ENCODE measurements at places on chromosomes 16 and 17.

DNA sequence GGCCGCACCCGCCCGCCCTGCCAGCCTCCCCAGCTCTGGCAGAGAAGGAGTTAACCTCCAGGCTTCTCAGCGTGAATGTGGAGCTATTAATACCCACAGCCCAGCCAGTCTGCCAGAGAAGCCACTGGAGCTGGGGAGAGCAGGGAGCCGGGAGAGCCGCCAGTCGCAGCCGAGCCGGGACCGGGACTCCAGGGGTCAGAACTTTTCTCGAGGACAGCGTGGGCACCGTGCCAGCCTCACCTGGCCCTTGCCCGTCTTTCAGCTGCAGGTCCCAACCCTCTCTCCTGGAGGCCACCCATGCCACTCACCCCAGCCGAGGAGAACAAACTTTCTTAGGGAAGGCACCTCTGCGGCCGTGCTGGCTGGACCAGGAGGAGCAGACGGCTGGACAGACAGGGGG is 33.8 kb upstream of the SBK1 start:
- DNase-seq: no peak

DNA sequence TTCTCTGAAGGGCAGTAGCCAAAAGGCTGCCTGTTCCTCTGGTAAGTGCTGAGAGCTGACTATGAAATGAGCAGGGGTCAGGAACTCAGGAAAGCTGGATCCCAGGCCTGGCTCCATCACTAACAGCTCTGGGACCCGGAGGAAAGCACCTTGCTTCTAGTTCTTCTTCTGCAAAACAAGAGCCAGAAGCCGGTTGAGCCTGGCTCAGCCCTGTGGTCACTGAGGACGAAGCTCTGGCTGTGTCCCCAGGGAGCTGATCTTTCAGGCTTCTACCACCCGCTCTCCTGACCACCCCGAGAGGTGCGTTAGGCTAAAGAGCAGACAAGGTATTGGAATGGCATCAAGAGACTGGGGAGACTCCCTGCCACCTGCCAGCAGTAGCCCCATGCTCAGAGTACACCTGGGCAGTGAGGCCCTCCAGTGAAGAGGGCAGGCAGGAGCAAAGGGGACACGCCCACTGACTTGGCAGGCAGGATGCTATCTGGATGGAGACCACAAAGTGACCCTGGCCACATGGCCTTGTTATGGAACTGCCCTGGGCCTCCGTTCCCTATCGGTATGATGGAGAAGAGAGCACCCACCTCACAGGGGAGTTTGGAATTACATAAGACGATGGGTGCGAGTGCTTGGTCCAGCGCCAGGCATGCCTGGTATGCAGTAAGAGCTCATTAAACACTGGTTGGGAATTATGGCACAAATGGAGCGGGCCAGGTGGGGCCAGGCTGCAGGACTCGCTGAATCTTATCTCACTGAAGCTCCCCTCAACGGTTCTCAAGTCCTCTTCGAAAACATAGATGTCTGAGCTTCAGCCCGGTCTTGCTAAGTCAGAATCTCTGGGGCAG is 61.4 kb downstream of the COG7 start:
- DNase-seq: no peak

DNA sequence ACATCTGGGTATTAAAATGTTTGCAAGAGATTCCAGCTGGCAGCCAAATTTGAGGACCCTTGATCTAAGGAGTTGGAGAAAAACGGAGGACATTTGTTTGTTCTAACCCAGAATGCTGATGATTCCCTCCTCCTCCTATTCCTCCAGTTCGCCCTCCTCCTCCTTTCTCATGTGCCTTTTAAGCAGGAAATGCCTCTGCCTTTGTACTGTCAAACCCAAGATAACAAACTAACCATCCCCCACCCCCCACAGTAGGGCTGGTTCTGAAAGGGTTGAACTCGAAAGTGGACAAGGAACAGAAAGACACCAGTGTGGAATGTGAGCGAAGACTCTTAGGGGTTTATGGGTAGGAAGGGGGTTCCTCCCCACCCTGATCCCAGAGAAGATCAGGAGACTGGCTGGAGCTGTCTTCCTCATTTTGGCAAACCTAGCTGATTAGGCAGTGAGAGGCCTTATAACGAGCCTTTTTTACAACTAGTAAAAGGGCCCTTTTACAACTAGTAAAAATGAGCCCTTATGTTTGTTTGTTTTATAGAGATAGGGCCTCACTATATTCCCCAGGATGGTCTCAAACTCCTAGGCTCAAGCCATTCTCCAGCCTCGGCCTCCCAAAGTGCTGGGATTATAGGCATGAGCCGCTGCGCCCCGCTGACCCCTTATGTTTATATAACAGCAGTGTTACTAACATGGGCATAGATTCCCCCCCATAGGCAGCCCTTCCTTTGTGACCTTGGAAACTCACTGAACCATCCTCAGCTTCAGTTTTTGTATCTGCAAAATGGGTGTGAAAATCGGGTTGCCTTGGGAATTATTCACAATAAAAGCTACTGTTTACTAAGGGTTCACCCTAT is 975 bp downstream of the CHD9 start:
- DNase-seq: no peak

- DNase-seq: no peak
Observed at GRCh38 chr16:6884002-6884401, 448.6 kb upstream of the RBFOX1 start.

DNA sequence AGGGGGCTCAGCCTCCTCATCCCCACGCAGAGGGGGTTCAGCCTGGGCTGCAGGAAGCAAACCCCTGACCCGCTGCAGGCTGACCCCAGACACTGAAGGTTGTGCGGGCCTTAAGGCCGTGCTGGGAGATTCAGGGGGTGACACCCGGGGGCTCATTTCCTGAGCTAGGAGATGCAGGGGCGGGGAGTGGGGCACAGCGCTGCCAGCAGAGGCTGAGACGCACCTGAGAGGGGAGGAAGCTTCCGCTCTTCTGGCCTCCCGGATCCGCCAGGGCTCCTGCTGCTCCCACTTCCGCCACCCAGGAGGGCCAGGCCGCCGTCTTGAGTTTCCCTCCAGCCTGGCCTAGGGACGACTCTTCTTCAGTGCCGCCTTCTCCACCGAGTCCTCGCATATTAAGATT is 173.2 kb upstream of the FOXF1 start:
- DNase-seq: no peak

- DNase-seq: no peak
Observed at GRCh38 chr16:22270525-22270924, 26.7 kb upstream of the POLR3E start.

DNA sequence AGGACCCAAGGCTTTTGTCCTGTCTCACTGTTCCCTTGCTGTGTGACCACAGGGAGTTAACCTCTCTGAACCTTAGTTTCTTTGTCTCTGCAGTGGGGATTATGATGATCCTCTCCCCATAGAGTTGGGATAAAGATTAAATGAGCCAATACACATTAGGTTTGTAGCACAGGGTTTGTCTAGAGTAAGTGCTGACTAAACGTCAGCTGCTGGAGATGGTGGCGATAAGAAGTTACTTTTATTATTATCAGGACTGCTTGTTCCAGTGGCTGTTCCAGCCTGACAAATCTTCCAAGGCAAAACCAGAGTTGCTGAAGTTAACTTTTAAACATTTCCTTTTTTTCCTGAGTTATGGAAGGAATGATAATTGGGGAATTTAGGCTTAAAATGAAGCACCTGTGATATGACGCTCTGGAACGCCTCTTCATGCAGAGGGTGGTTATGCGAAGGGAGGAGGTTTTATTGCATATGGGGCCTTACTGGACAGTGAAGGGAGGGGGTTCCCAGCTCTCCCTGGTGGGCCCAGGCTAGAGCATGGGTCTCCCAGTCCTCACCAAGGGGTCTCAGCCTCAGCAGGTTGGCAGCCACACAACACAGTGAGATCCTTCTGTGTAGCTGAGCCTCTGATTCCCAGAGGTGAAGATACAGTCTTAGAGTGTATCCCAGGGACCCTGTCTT is 35.8 kb downstream of the PLCG2 start:
- no peak for DNase-seq

Measured in vagina (tissue), 2 donors.